ENCODE measurements at places on chromosomes 2 and 18.

DNA sequence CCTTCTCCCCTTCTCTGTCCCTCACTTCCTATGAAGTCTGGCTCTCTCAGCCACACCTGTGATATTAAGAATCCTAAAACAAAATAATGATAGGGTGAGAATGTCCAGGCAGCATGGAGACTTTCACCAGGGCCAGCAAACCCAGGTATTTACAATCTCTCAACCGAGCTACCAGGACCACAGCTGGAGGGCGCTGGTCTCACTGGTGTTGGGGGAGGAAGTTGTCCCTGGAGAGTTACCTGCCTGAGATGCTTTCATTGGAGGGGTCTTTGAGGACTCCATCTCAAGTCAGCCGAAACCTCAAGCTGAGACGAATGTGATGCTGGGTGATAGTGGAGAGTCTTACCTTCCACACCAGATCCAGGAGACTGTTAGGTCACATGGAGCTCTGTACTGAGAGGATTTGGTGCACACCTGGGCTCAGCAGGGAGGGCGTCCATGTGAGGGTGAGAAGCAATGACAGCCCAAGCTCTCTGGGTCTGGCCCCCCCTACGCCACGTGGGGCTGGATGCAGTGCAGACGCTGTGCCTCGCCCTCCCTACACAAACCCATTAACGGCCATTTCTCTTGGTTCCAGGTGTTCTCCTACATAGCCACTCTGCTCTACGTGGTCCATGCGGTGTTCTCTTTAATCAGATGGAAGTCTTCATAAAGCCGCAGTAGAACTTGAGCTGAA lies 27.4 kb downstream of the MAL start:
- DNase-seq, result no peak

DNA sequence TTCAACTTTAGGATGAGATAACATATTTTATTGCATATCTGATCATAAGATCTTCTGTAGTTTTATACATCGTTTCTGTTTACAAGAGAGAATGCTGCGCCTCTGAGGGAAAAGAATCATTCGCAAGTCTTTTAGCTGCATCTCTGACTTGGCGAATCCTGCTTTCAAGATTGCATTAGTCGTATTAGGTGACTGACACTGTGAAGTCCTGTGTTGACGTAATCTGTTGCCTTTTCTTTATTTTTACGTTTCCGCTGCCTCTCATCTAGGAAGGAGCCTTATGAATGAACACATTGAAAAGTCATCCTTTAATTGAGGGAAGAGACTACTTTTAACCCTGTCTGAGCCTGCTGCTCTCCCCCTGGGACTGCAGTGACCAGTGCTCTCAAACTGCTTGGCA lies 101.5 kb downstream of the LDLRAD4 start:
- DNase-seq, result no peak

DNA sequence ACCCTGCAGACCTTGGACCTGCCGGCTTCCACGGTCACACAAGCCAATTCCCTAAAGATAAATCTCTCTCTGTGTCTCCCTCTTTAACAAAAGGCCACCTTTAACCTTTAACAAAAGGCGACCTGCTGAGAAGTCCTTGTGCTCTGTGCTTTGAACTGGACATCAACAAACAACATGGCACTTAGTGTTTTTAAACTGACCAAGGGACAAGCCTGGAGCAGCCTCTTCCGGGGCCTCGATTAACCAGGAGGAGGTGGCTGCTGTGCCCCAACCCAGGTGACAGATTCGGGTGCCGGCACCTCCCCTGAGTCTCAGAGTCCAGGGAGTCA lies 135.3 kb downstream of the RTP5 start:
- DNase-seq, result no peak

DNA sequence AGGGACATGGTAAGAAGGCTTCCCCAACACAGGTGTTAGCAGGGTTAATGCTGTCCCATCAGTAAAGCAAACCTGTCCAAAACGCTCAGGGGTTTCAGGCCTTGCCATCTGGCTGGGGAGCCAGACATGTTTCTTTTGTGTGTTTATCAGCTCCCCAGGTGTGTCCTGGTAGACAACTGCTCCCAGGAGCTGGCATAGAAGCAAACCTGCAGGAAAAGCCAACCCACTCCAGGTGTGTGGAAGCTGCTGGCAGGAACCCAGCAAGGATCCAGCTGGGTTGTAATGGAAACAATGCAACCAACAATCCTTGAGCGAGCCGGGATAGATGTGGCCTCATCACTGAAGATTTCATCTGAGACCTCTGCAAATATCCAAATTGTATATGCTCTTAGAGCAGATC lies 123.1 kb downstream of the RAB3GAP1 start:
- no peak for DNase-seq

DNA sequence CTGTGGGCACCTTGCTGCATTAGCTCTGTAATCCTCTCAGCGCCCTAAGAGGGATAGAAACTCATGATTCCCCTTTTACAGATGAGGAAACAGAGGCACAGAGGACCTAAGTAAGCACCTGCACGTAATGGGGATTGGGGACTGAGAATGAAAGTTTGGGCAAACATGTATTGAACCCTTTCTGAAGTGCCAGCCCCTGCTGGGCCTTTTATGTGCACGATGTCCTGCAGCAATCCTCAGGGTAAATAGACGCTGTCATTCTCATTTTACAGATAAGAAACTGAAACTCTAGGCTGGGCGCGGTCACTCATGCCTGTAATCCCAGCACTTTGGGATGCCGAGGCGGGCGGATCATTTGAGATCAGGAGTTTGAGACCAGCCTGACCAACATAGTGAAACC lies 117.4 kb downstream of the STPG4 start:
- DNase-seq, result no peak

DNA sequence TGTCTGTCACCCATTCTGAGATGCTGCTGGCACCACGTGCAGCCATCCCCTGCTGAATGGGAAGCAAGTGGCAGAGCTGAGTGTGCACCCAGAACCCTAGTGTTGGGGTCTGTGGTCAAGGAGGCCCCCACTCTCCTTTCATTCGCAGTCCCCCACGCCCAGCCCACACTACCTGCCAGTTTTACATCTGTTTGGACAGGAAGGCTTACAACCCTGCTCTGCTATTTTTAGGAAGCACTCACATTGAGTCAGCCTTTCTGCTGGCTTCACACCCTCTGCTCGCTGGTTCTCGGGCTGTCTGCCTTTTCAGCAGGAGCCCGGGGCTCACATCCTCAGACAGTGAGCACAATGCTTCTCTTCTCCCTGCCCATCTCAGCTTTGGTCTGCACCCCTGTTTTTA lies 10.7 kb upstream of the ADCY3 start:
- DNase-seq, result peak; percentile 19
